ENCODE measurements at places on chromosomes 3 and 15.
A peak's percentile ranks its signal among the peaks of the same experiment; 100 is the strongest.

DNA sequence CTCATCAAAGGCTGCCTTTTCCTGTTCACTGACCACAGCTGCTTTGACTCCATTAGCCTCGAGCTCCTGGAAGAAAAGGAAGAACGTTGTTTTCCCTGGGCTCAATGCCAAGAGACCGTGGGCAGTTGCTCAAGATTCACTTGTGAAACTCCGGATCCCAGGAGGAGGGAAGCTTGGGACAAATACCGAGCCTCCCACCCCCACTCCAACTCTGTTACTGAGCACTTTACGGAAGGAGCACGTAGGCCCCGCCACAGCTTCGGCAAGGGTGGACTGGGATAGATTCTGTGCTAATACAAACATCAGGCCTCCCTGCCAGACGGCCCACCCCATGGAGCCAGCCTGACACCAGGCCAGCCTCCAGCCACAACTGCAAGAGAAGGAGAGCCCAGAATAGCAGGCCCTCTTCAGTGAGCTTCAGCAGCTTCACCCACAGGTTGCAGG lies 10.8 kb upstream of the FANCD2 start:
- peak; percentile 93 for DNase-seq

GRCh38 chr3:66397745-66398144 lies 103.1 kb downstream of the LRIG1 start:
- DNase-seq = no peak

- no peak for DNase-seq
These were observed 34.3 kb downstream of the MCF2L2 start for GRCh38 chr3:183394150-183394549.

- no peak for DNase-seq
These were observed 253.0 kb upstream of the NSMCE3 start for GRCh38 chr15:29522373-29523276.

- DNase-seq = peak; percentile 25
These were observed 115.2 kb downstream of the USP13 start for GRCh38 chr3:179768080-179768479.

DNA sequence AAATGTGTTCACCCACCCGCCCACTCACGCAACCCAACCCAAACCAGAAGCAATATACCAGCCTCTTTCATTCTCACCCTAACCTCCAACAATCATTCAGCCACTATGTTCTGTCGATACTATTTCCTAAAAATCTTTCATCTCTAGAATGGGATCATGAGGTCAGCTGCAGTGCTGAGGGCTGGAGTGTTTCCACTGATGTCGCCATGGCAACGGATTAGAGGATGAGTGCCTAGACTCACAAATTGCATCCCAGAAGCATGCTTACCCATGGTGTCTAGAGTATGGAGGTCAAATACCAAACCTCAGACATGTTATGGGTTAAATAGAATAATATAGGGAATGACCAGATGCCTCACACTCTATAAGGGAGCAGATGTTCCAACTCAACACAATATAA lies 138.5 kb downstream of the GABRB3 start:
- DNase-seq = no peak

GRCh38 chr3:97658668-97659285 lies 105.8 kb upstream of the ARL6 start:
- DNase-seq = no peak

GRCh38 chr3:23900744-23901143 lies 16.0 kb downstream of the NKIRAS1 start:
- DNase-seq = no peak

- DNase-seq = no peak
These were observed 158.0 kb downstream of the FBLN2 start for GRCh38 chr3:13706886-13707285.

- no peak for DNase-seq
These were observed 3.6 kb downstream of the ONECUT1 start for GRCh38 chr15:52786436-52787122.

DNA sequence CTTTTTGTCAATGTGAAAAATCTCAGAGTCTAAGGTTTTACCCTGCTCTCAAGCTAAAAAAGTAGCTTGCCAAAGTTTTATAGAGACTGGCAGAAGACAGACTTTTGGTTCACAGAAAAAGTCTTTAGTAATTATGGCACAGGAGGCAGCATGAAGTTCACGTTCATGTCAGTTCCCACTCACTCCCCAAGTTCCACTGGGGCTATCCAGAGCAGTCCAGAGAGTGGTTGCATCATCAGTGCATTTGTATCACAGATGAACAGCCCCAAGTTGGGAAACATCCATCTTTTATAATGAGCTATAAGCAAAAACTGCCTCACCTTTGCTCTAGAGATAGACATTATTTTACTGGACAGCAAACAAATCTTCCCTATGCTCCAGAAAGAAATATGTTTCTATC lies 454.1 kb upstream of the AGTR1 start:
- no peak for DNase-seq
